ENCODE measurements at places on chromosomes 12 and 14.

- H3K4me1 ChIP-seq = no peaks in the 10 kb centered on the region
- no peak overlapping the region for H3K27ac ChIP-seq
- DNase-seq = no peak
- H3K4me3 ChIP-seq = no peak overlapping the region
- no peaks in the 10 kb centered on the region for H3K36me3 ChIP-seq
- no peaks in the 10 kb centered on the region for H3K27me3 ChIP-seq
These were observed 649.0 kb upstream of the SEL1L start for GRCh38 chr14:82182646-82183045.

- H3K4me3 ChIP-seq = no peak overlapping the region
- no peak overlapping the region for H3K27ac ChIP-seq
- H3K27me3 ChIP-seq = no peaks in the 10 kb centered on the region
- no peaks in the 10 kb centered on the region for H3K4me1 ChIP-seq
- H3K36me3 ChIP-seq = no peaks in the 10 kb centered on the region
These were observed 29.1 kb downstream of the SLCO1A2 start for GRCh38 chr12:21305661-21306060.

DNA sequence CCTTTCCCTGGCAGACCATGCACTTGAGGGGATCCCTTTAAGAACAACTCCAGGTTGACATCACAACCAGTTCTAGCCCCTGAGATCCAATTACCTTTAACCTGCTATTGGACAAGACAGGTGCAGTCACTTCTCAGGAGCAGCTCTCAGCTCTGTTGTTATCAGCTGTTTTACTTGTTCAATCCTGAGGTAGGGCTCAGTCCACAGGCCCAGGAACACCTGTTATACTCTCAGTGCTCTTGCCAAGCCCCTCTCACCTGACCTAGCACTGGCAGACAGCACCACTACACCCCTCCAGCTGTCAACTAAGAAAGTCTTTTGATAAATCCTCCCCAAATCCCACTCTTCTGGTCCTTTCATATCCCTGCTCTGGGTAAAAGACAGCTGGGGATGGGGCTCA, 163.9 kb upstream of the TMTC2 start:
- 0 out of 2 replicates have a peak, but pooled peaks cover 8% of the 10 kb centered on the region for H3K4me1 ChIP-seq
- H3K27ac ChIP-seq = no peak overlapping the region
- no peaks in the 10 kb centered on the region for H3K36me3 ChIP-seq
- no peaks in the 10 kb centered on the region for H3K27me3 ChIP-seq
- DNase-seq = no peak
- H3K4me3 ChIP-seq = no peak overlapping the region

GRCh38 chr14:73721101-73721821, 7.1 kb upstream of the PNMA1 start:
- H3K36me3 ChIP-seq = no peaks in the 10 kb centered on the region
- no peak overlapping the region for H3K4me3 ChIP-seq
- no peaks in the 10 kb centered on the region for H3K27me3 ChIP-seq
- H3K4me1 ChIP-seq = no peaks in the 10 kb centered on the region
- H3K27ac ChIP-seq = no peak overlapping the region

- H3K27me3 ChIP-seq = no peaks in the 10 kb centered on the region
- H3K4me1 ChIP-seq = no peaks in the 10 kb centered on the region
- H3K36me3 ChIP-seq = no peaks in the 10 kb centered on the region
- no peak for DNase-seq
These were observed 20.5 kb downstream of the TTC7B start for GRCh38 chr14:90795744-90796143.

- peaks cover 27% of the 10 kb centered on the region for H3K4me1 ChIP-seq
- DNase-seq = no peak
- H3K27ac ChIP-seq = no peak overlapping the region
- H3K4me3 ChIP-seq = no peak overlapping the region
These were observed 218.1 kb downstream of the MON2 start for GRCh38 chr12:62684570-62685295.

DNA sequence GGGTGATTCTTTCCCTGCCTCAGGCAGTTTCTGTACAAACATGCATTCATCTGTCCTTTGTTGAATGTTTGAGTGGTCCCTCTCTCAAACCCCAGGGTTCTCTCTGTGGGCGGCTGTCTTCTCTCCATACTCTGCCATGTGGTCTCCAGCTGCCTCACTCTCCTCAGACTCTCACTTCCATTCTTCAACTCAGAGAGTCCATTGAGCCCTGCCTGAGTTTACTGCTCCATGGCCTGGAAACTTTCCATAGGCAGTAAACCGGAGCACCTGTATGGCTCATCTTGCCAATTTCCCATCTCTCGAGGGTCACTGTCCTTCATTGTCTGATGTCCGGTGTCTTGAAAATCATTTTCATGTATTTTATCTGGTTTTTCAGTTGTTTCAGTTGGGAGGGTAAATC, 11.3 kb downstream of the C14orf132 start:
- H3K4me3 ChIP-seq = no peak overlapping the region
- no peak for DNase-seq
- no peak overlapping the region for H3K27ac ChIP-seq

- DNase-seq = no peak
- no peak overlapping the region for H3K27ac ChIP-seq
- no peaks in the 10 kb centered on the region for H3K36me3 ChIP-seq
- H3K4me3 ChIP-seq = no peak overlapping the region
- H3K4me1 ChIP-seq = no peaks in the 10 kb centered on the region
These were observed 470.2 kb upstream of the LMO3 start for GRCh38 chr12:17076028-17076744.

DNA sequence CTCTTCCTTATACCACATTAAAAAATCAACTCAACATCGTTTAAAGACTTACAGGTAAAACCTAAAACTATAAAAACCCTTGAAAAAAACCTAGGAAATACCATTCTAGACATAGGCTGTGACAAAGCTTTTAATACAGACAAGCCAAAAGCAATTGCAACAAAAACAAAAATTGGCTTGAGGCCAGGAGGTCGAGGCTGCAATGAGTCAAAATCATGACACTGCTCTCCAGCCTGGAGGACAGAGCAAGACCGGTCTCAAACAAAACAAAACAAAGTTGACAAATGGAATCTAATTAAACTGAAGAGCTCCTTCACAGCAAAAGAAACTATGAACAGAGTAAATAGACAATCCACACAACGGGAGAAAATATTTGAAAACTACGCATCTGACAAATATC, 1057.8 kb downstream of the FSCB start:
- H3K4me3 ChIP-seq = no peak overlapping the region
- no peak overlapping the region for H3K27ac ChIP-seq
- H3K4me1 ChIP-seq = no peaks in the 10 kb centered on the region
- no peaks in the 10 kb centered on the region for H3K27me3 ChIP-seq
- no peak for DNase-seq

DNA sequence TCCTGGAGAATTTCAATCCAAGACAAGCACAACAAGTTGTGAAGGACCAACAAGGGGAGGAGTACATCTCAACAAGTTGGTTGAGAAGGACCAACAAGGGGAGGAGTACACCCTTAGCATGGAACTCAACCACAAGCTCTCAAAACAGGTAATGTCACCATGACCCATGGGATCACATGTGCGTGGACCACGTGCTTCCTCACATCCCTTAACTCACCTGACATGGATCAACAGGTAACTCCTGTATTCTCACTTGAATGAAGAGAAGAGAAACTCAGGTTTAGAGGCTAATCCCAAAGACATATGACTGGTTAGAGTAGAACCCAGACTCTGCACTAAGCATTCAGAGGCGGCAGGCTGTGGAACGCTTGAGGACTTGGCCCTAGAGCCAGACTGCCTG, 6.2 kb downstream of the CRACR2A start:
- no peak for DNase-seq
- H3K4me3 ChIP-seq = no peak overlapping the region
- 0 out of 2 replicates have a peak, but pooled peaks cover 5% of the 10 kb centered on the region for H3K4me1 ChIP-seq
- no peaks in the 10 kb centered on the region for H3K36me3 ChIP-seq
- no peaks in the 10 kb centered on the region for H3K27me3 ChIP-seq
- H3K27ac ChIP-seq = no peak overlapping the region

DNA sequence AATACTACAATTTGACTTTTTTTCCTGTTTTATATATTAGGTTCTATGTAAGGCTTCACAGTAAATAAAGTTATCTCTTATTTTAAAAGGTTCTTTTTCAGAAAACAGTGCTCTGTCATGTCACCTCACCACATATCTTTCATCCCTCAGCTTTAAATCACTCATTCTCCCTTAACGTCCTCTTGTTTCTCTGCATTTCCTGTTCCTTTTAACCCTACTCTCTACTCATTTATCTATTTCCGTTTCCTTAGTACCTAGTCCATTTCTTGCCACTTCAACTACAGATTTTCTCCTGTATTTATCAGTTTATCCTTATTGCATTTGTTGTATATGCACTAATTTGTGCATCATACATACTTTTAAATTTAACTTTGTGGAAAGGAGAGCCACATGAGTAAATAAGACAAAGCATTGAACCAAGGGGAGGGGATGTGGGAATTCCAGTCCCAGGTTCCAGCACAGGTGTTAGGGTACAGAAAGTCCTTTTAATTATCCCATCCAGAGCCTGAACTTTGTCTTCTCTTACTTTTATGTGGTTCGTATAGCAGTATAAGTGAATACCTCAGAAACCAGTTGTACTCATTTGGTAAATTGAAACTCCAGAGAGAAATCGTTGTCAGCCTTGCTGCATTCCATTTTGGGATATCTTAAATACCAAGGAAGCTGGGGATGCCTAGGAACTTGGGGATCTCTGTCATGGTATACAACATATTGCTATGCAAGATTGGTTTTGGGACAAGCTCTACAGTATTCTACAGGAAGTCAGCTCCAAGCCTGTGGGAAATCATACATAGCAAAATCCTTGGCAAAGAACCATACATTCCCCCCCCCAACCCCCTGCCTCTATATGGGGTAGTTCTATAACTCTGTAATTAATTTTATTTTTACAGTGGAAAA, 120.5 kb downstream of the DIP2B start:
- no peak overlapping the region for H3K4me3 ChIP-seq
- H3K36me3 ChIP-seq = no peaks in the 10 kb centered on the region
- H3K27ac ChIP-seq = no peak overlapping the region
- H3K27me3 ChIP-seq = no peaks in the 10 kb centered on the region

GRCh38 chr12:6928022-6928702, 403 bp downstream of the ATN1 start:
- no peaks in the 10 kb centered on the region for H3K36me3 ChIP-seq
- H3K27ac ChIP-seq = no peak overlapping the region
- no peak for DNase-seq
- peak overlapping the region; percentile 87 for H3K4me3 ChIP-seq
- peaks cover 38% of the 10 kb centered on the region for H3K4me1 ChIP-seq

DNA sequence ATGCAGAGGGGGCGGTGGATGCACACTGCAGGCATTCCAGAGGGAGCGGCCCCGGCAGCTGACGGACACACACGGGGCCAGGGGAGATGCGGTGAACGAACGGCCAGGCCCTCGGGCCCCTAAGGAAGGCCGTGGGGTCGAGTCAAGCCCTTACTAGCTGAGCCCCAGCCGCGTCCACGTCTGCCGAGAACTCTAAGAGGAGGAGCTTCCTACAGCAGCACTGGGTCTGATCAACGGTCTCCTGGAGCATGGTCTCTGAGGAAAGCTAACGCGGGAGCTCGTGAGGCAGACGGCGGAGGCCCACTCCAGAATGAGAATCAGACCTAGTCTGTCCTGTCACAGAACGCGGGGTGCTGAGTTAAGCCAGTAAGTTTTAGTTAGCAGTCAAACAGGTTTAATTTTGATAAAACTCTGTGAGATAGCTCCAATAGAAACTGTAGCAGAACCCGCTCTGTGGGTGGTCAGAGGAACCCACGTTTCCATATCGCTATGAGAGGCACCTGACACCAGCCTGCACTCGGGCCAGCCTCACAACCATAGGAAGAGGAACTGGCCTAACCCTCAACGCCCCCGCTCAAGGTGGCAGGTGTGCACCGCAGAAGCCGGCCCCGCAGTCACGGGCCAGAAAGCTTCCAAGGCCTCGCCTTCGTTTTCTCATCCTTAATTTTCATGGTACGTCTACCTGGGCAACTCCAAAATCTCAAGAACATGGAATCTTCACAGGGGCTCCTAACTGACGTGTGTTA, 55.5 kb downstream of the CDC42BPB start:
- no peaks in the 10 kb centered on the region for H3K4me1 ChIP-seq
- H3K4me3 ChIP-seq = no peak overlapping the region
- H3K27me3 ChIP-seq = no peaks in the 10 kb centered on the region

- no peak for DNase-seq
- H3K4me3 ChIP-seq = no peak overlapping the region
- H3K4me1 ChIP-seq = no peaks in the 10 kb centered on the region
- H3K27me3 ChIP-seq = no peaks in the 10 kb centered on the region
- H3K27ac ChIP-seq = no peak overlapping the region
These were observed 37.6 kb downstream of the RTRAF start for GRCh38 chr14:52026901-52027300.

DNA sequence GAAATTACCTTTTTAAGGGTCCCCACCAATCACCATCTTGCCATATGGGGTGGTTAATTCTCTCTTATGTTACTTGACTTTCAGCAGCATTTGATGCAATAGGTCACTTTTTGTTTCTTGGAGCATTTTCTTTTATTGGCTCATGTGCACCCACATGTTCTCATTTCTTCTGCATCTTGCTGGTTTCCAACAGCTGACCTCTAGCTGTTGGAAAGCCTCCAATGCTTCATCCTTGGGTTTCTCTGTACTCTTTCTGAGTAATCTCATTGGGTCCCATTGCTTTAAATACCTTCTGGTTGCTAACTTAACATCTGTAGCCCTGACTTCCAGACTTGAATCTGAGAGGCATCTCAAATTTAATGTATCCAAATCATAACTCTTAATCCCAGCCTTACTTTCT, 116.8 kb downstream of the CRADD start:
- no peaks in the 10 kb centered on the region for H3K27me3 ChIP-seq
- H3K36me3 ChIP-seq = no peaks in the 10 kb centered on the region
- no peak overlapping the region for H3K27ac ChIP-seq
- H3K4me1 ChIP-seq = 0 out of 2 replicates have a peak, but pooled peaks cover 4% of the 10 kb centered on the region
- DNase-seq = no peak

GRCh38 chr12:14714437-14714836, 18.0 kb upstream of the GUCY2C start:
- no peaks in the 10 kb centered on the region for H3K27me3 ChIP-seq
- DNase-seq = no peak
- H3K4me1 ChIP-seq = no peaks in the 10 kb centered on the region
- no peak overlapping the region for H3K27ac ChIP-seq
- no peaks in the 10 kb centered on the region for H3K36me3 ChIP-seq

DNA sequence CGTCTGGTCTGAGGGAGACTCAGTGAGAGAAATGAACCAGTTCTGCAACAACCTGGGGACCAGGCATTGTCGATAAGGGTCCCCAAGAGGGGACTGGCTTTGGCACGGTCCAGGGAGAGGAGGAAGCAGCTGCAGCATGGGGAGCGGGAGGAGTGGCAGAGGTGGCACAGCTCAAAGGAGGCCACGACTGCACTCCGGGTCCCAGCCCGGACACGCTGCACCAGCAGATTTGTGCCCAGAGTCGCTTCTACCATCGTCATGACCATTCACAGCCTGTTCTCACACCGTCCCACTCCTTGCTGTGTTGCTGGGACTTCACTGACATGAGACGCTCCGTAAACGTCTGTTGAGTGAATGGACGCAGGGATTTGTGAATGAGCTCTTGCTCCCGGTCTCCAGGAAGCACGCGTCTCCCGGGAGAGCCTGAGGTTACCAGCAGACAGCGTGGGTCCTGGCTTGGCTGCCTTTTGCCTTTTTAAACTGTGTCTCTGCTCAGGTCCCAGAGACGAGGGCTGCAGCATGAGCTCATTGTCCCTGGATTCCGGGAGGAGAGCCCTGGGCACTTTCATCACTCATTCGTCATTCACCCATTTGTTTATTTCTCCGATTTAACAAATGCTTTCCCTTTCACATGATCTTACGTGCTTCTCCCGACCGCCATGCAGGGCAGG, 137.0 kb downstream of the PIWIL1 start:
- no peak for DNase-seq
- H3K4me1 ChIP-seq = no peaks in the 10 kb centered on the region
- H3K4me3 ChIP-seq = no peak overlapping the region
- H3K27ac ChIP-seq = no peak overlapping the region
- no peaks in the 10 kb centered on the region for H3K27me3 ChIP-seq

- H3K27ac ChIP-seq = no peak overlapping the region
- H3K36me3 ChIP-seq = no peaks in the 10 kb centered on the region
- H3K27me3 ChIP-seq = no peaks in the 10 kb centered on the region
These were observed 19.3 kb upstream of the FKBP4 start for GRCh38 chr12:2775431-2775830.

Data from MM.1S (cell line).